ENCODE measurements at places on chromosomes 3 and 15.

- no peak for DNase-seq
Observed at GRCh38 chr3:150128126-150128525, 157.4 kb upstream of the PFN2 start.

GRCh38 chr15:47719730-47720129, 2.4 kb downstream of the SEMA6D start:
- no peak for DNase-seq

DNA sequence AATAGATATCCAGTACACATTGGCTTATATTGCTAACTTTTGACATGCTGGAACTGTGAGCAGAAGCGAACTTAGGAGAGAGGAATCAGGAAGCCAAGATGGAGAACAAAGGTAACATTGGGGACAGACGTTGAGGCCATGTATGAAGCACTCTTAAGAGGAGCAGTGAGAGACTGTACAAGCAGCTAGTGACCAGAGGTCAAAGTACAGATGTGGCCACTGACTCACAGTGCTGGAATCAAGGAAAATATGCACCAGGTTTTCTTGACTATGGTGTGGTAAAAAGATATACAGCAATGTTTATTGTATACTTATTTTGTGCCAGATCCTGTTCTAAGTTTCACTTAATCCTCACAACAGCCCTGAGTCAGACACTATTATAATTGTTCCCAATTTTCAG, 2.0 kb upstream of the IL20RB start:
- DNase-seq: no peak

DNA sequence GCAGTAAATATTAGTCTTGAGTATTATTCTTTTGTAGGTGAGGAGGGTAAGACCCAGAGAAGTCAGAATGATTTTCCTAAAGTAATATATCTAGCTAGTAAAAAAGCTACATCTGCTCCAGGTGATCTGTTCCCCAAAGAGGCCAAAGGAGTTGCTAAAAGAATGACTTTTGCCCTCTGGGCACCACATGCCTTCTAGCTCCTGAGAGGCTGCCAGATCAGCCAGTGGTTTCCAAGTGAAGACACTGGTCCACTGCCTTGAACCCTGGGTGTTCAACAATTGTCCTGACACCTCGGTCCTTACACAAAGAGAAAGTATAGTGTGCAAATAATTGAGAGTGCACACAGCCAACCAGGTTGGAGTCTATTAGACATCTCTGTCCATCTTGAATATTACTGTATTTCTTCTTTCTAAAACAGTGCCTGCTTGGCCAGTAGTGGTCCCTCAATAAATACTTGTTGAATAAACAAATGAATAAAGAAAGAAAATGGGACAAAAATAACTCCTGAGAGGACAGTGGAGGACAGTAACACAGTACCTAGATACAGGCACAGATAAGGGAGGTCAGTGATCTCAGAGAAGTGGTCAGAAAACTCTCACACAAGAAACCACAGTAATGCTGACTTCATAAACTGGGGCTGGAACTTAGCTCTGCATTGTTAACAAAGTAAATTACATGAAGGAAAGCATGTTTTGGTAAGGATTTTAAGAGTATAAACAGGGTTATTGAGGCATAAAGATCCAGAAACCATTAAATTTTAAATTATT, 56.6 kb upstream of the CSTA start:
- DNase-seq: peak; percentile 40

- no peak for DNase-seq
Observed at GRCh38 chr15:26294059-26294689, 431.0 kb upstream of the ATP10A start.

DNA sequence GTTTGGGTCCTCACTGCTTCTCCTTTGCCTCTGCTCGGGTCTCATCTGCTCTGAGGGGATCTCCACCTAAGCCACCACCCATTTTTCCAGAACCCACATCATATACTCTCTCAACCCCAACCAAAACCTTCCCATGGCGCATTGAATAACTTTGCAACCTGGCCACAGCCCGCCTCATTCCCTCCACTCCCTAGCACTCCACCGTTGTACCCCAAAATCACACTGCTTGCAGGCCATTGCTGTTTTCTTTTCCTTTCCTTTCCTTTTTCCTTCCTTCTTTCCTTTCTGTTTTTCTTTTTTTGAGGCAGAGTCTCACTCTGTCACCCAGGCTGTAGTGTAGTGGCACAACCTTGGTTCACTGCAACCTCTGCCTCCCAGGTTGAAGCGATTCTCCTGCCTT, 3.1 kb upstream of the VPS18 start:
- DNase-seq: no peak

DNA sequence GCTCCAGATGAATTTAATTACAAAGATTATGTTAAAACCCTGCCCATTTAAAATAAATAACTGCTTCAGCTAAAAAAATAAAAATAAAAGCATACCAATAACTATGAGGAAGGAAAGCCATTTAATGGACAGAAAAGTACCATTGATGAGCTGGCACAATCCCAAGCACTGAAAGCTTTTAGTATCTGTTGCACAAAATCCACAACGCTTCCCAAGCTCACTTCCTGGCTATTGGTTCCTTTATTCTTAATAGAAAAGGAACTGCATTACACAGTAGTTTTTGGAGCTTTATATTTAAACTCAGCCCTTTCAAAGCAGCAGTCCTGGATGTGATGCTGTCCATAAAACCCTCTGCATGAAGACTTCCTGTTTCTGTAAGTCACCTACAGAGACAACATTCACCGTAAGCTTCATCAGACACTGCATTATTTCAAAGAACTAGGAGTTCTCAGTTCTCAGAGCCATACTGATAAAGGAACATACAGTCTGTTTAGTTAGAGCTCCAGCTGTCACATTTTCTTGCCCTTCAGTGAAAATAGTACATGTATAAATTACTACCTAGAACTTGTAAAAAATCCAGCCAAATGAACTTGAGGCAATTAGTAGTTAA, 81.5 kb downstream of the CSNK1G1 start:
- peak; percentile 15 for DNase-seq

GRCh38 chr3:71646971-71647370, 63.4 kb upstream of the FOXP1 start:
- no peak for DNase-seq

- DNase-seq: no peak
Observed at GRCh38 chr3:142263112-142263511, 37.7 kb upstream of the GK5 start.

- no peak for DNase-seq
Observed at GRCh38 chr3:84487296-84487695, 471.5 kb upstream of the CADM2 start.

DNA sequence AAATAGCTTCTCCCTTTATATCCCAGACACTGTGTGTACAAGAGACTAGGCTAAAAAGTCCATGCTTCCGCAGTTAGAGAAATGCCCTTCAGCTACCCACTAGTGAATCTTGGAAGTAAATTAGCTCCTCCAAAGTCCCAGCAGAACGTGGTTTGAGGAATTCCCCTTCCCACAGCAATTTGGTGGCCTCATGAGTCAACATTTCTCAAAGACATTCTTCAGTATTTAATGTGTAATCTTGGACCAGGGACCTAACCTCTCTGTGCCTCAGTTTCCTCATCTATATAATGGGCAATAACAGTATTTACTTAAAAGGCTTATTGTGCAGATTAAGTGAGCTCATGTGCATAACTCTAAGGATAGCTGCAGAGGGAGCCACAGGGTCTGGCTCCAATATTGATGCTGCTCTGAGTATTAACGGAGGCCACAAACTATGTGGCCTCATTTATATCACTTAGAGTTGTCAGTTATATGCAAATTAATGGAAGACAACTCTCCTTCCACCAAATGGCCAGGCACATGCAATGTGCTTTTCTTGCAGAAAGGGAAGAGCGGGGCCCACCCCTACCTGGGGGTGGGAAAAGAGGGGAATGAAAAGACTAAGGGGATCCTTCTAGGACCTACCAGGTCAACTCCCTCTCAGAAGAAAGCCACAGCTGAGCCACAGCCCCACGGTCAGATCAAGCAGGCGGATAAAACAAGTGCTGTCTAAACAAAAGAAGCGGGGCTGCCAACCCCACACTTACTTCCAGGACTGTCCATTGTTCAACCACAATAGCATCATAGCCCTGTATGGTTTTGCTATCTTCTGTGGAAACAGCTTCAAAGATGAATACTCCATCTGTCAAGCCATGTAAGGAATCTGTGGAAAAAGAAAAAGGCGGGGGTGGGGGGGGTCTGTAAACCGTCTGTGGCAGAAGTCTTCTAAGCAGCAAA, 92.4 kb downstream of the OXNAD1 start:
- DNase-seq: no peak

GRCh38 chr15:52799145-52799811, 9.1 kb upstream of the ONECUT1 start:
- DNase-seq: peak; percentile 7

DNA sequence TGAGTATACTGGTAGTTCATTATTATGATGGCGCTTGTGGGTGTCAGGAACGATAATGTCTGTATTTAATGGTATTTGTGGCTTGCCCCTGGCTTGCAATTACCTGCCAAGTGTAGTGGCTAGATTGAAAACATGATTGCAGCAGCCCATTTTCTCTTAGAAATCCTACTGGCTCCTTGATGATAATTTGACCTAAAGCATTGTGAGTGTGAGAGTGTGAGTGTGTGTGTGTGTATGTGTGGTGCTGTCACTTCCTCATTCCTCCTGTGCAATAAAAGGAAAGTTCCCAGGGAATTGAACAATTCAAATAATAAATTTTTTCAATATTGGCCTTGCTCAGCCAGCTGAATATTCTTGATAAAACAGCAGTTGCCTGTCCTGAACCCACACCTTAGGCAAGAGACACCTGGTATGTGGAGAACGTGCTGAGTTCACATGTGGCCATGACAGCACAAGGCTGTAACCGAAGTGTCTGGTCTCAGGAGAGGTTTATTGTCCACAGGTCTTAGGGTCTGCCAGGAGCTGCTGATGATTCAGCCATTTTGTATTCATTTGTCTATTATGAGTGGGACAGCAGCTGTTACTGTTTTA, 193.3 kb downstream of the CD47 start:
- no peak for DNase-seq

GRCh38 chr15:65303687-65304380, 643 bp upstream of the RNU5B-1 start:
- no peak for DNase-seq

GRCh38 chr3:60992395-60992794, 258.9 kb downstream of the FHIT start:
- no peak for DNase-seq

DNA sequence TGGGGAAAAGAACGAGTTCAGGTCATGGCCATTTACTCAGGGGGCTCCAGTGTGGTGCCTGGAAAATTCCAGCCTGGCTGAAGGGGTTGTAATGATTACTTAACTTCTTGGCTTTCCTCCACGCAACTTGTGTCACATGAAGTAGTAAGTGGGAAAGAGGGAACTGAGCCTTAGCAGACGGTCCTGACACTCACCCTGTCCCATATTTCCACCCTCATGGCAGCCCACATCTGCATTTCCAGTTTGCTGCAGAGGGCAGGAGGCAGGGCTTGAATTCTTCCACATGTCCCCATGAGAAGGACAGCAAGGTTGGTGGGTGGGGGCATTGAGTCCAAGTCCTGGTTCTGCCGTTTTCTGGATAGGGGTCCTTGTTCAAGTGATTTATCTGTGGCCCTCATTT, 7.8 kb upstream of the CAMP start:
- DNase-seq: no peak

GRCh38 chr3:78495301-78495700, 1272.5 kb downstream of the ROBO1 start:
- no peak for DNase-seq

DNA sequence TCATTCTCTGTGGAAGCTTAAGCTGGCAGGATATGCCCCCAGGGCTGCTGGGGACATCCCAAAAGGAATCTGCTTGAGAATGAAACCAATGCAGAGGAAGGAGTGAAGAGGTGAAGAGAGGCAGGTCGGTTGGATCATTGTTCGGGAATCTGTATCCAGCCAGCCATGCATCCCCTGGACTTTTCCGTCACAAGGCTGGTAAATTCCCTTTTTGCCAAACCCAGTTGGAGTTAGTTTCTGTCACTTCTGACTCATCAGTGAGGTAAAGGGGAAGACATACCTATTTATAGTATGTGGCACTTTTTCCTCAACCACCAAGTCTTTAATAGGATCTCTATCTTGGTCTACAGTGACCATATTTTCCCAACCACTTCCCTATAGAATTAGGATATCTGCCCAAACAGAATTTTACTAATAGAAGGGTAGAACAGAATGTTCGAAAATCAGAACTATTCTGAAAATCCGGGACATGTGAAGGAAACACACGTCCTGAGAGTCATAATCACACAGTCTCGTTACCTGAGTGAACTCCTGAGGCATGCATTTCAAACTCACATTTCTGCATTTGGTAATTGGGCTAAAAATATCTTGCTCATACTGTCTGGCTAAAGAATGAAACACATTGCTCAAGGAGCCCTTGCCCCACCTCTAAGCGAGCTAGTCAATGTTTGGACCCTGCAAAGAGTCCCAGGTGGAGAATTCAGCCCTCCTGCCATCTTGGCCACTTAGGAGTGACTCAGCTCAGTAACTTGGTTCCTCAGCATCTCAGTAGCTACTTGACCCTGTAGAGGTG, 289.7 kb upstream of the ADAMTS9 start:
- DNase-seq: no peak

DNA sequence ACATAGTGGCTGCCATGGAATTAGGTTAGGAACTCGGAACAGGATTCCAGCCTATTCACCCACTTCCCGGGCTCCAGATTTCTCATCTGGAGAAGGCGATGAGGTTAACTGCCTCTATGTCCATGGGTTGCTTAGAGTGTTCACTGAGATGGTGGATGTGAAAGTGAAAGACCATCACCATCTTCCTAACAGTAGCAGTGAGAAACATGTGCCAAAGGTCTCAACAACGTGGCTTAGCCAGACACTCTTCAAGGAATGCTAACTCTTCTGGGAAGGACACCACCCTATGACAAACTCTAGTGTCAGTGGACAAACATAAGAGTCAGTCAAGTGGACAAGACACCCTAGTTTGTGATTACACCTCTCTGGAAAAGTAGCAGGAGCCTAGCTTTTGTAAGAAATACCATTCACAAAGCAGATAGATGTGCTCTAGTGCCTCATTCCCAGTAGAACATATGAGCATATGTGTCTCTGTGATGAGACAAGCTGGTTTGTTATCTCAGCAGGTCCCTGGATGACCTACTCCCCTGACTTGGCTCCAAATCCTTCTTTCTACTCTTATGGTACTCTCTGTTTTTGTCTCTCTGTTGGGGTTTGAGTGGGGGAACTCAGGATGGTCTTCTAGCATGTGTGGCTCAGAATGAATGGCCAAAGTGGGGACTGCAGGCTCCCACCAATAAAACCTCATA, 210.2 kb upstream of the WNT5A start:
- no peak for DNase-seq

GRCh38 chr3:15108869-15109268, 9.9 kb upstream of the RBSN start:
- DNase-seq: no peak

- DNase-seq: no peak
Observed at GRCh38 chr15:98505611-98506031, 142.7 kb upstream of the IGF1R start.

GRCh38 chr3:165195241-165195639, 944 bp downstream of the SLITRK3 start:
- no peak for DNase-seq

Measured in GM13977 (cell line).